Stimulated activated CD4-positive, alpha-beta T cell treated with anti-CD3 and anti-CD28 coated beads, TNF-alpha, amount 100 ng/mL, for 48 hours (primary cell): ENCODE measurements at places on chromosomes 12 and 14.

- no peak for DNase-seq
Measured at GRCh38 chr12:125185311-125185739, 120.1 kb downstream of the AACS start.

DNA sequence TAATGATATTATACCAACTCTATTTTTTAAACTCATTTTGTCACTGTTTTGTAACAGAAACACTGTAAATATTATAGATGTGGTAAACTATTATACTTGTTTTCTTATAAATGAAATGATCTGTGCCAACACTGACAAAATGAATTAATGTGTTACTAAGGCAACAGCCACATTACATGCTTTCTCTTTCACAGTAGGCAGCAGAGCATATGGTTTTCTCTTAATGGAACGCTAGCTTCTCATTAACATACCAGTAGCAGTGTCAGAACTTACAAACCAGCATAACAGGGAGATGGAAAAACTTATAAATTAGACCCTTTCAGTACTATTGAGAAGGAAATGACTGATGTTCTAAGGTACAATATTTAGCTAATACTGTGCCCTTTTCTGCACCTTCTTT lies 398.8 kb downstream of the PRKD1 start:
- DNase-seq = no peak

GRCh38 chr12:104006929-104007328 lies 41.3 kb downstream of the TDG start:
- DNase-seq = no peak

- DNase-seq = no peak
Measured at GRCh38 chr12:67940780-67941243, 48.4 kb upstream of the IFNG-AS1 start.

DNA sequence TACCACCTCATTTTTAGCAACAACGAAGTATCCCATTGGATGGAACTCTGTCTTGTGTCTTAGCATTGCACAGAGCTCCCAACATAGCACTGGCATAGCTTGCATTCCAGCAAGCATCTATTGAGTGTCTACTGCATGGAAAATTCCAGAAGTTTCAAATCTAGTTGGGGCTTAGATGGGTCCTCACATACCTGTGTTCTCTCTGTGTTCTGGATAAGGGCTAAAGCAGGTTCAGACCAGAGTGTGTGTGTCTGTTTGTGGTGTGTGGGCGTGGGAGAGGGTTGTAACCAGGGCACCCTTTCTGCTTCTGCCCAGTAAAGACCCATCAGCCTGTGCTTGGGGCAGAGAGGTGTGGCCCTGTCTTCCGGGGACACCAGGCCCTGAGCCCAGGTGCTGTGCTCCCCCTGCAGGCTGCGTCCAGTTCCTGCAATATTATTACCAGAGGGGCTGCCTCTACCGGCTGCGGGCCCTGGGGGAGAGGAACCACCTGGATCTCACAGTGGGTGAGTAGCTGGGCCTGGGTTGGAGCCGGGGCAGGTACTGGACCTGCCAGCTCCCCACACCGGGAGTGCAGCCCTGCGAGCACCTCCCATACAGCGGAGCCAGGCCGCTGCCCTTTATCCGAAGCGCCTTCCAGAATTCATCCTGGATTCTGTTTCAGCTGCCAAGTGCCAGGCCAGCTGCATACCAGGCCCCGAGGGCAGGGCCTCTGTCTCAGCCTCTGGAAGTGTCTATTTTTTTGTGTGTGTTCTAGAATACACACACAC lies 20.3 kb downstream of the RHOF start:
- peak; percentile 65 for DNase-seq

GRCh38 chr12:69515394-69515930 lies 45.3 kb downstream of the FRS2 start:
- DNase-seq = no peak

DNA sequence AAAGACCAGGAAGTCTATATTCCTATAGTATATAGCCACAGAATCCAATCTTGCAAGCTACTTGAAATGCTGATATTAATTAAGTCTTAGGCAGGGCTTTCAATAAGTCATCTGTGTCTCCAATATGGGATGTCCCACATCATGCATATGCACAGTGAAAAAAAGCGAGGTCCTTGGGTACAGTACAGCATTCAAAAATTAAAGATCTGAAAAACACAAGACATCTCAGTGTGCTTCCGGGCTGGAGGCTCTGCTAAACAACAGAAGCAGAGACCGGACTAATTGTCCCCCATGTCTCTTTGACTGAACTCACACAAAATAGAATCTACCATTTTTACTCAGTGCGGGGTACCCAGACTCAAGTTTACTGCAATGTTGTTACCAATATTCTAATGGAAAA lies 156.0 kb downstream of the DAD1 start:
- DNase-seq = no peak

DNA sequence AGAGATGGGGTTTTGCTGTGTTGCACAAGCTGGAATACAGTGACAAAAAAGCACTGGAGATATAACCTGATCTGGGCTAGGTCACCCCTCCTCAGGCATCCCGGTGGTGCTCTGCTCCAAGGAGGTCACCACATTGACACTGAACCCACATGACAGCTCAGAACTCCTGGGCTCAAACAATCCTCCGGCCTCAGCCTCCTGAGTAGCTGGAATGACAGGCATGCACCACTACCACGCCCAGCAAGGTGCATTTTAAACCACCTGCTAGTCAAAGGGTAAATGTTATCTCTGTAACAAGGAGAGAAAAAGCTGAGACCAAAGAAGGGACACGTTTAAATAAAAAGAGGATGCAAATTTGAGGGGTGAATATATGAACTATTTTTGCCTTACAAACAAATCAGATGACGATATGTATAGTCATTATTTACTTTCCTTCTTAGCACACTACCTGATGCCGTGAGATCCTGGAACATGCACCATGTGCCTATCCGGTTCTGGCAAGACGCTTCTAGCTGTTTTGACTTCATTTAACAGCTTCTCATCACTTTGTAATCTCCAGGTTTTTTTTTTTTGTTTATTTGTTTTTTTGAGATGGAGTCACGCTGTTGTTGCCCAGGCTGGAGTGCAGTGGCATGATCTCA lies 135.1 kb downstream of the PPM1H start:
- DNase-seq = no peak

DNA sequence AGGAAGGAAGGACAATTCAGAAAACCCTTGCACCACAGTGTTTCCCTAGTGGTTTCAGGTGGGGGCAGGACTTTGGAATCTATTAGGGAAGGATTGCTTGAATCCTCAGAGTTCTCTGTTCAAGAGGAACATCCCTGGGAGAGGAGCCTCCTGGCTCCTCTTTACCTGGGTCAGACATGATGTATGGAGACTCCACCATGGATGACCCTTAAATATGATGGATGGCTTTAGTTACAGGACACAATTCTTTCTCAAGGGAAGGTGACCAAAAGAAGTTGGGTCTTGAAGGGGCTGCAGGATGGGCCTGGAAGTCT lies 396.6 kb downstream of the NRXN3 start:
- DNase-seq = no peak

DNA sequence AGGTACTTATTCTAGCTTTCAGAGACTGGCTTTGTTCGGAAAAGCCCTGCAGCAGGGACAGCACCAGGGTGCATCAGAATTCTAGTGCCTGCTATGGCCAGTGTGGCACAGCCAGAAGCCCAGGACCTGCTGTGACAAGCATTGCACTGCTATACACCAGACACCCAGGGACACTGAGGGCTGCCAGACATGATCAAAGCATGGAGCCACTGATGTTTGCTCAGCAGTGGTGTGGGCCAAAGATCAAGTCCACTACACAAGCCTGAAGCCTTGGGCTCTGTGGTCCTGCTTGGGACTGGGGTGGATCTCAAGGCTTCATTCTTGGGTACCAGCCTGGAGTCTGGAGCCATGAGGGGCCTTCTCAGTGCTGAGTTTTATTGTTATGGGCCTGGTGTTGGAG lies 36.1 kb upstream of the CDKN3 start:
- no peak for DNase-seq

DNA sequence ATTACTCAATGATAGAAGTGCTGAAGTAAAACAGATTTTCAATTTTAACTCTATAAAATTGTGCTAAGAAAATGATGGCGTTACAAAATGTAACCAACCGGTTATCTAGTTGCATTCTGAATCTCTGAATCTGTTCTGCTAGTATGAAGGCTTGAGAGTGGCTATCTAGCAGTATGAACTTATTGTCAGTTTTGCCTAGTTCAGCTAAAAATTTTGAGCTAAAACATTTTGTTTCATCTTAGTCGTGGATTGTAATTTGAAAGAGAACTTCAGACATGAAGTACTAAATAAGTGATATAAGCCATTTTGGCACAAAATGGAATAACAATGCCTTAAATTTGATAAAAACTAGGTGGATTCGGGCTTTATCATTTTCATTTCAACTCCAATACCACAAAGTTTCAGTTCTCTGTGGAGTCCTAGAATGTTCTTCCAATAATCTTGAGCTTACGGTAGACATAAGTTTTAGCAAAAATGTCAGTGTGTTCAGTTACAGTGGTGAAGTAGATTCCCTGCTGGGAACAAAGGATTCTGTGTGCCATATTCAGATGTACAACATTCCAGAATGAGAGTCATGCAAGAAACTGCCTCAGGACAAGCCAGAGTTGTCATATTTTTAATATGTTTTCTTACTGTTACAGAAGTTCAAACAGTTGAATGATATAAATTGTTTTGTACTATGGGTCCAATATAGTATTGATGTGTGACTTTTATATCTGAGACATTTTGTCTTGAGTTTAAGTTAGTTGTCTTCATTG lies 28.1 kb downstream of the ATP6V1D start:
- no peak for DNase-seq

GRCh38 chr12:131900397-131900796 lies 6.0 kb downstream of the ULK1 start:
- DNase-seq = no peak
